ENCODE measurements at places on chromosomes 2 and 18.

DNA sequence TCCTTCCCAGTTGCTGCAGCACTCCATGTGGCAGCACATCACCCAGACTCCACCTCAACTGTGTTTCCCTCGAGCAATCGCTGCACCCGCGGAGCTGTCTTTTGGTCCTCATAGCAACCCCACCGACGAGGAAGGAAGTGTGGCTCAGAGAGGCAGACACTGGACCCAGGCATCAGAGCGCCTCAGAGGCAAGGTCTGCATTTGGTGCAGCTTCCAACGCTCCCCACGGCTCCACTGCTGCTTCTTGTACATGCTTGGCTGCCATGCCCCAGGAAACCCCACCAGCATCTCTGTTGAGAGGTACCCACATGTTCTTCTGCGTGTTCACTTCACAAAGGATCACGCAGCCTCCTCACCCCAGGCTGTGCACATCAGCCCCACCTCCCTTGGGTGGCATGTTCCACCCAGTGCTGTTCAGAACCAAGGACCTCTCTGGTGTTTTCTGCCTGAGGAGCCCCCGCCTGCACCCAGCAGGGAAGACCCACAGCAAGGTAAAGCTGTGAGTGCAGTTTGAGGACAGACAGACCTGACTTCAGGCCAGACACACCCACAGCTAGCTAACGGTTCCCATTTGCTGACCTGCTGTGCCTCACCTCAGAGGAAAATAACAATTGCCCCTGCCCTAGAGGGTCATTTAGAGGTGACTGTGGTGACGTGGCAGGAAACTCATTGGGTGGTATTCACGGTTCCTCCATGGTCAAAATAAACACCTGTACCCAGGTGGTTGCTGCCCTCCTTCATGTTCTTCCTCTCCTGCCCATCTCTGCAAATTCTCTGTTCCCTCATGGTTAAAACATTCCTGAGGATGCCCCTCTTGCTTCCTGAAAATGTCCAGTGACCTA lies 326.3 kb upstream of the MYT1L start:
- no peak for DNase-seq

DNA sequence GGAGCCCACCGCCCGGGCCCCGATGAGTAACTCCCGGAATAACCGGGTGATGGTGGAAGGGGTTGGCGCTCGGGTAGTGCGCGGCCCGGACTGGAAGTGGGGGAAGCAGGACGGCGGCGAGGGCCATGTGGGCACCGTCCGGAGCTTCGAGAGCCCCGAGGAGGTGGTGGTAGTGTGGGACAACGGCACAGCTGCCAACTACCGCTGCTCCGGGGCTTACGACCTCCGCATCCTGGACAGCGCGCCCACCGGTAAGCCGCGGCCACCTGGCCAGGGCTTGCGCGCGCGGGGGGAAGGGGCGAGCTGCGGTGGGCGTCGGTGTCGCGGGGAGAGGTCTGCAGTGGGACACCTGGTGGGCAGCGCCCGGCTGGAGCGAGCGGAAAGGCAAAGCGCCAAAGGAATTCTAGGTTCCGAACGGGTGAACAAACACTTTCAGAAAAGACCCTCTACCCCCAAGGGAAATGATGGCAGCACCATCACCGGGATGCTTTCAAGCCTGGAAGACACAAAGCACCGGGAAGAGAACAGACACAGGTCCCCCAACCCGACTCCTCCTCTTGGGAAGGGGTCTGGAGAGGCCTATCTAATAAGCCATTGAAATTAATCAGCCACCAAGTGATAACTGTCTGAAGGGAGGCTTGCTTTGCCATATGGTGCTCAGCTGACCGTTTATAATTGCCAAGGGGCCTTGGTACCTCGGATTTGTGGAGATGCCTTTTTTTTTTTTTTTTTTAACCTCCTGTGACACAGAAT lies 1.1 kb downstream of the MIB1 start:
- no peak for DNase-seq

DNA sequence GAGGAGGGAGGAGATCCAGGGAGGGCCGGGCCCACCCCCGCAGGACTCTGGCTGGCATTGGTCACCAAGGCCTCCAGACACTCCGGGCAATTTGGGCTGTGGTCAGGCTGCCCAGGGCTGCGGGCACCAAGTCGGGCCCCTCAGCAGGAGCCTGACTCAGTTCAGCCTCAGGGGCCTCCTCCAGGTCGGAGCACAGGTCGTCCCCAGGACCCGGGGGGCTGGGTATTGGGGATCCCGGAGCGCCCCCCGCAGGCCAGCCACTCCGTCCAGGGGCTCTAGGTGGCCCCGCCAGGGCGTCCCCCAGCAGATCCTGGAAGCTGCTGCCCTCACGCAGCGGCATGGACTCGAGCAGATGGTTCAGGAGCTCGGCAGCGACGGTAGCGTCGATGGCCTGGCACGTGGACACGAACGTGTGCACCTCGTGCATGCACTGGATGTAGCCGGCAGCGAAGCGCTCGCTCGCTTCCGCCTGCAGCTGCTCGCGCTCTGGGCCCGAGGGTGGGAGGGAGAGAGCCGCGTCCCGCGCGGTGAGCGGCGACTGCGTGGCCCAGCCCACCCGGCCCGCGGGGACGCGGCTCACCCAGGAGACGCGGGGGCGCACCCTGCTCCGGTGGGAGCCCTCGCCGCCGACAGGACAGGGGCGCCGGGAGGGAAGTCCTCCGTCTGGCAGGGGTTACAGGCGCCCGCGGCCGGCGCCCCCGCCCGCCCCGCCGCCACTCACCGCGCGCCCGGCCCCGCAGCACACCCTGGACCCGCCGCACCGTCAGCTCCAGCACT lies 884 bp downstream of the HES6 start:
- DNase-seq, result no peak

- DNase-seq, result no peak
Measured at GRCh38 chr2:4693266-4693665, 989.9 kb downstream of the DCDC2C start.

GRCh38 chr2:177353187-177353478 lies 39.4 kb upstream of the AGPS start:
- DNase-seq, result no peak

DNA sequence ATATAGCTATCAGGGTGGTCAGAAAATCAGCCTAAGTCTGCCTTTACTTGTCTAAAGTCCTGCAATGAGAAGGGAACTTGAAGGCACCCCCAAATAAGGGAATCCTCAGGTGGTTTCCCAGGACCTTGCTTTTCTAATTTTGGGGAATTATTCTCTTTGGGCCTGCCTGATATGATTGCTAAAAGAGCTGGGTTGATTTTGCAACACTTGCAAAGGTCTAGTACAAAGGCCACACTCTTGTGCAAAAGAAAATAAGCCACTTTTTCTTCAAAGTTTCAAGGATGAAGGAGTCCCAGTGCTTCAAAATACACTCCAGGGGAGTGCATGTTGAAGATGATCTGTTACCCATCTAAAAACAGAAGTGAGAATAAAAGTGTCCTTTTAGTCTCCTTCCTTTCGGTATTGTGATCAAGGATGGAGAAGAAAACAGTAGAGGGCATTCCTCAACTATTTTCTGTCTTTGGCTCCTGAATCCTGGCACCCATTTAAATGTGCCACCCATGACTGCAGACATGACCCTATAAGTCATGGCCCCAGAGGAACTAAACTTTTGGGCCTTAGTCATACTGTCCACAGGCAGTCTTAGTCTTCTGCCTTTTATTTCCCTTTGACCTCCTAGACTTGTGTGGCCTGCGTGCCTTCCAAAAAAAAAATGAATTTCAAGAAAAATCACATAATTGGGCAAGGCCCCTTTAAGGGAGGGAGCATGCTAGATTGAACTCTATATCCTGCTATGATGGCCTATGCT lies 5.1 kb downstream of the SULT1C3 start:
- DNase-seq, result no peak

DNA sequence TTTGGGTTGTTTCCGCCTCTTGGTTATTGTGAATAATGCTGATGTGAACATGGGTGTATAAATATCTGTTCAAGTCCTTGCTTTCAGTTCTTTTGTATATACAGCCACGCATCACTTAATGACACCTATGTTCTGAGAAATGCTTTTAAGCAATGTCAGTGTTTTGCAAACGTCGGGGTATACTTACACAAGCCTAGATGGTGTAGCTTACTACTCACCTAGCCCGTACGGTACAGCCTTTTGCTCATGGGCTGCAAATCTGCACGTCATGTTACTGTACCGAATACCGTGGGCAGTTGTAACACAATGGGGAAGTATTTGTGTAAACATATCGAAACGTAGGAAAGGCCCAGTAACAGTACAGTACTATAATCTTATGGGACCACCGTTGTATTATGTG lies 12.4 kb downstream of the RALB start:
- DNase-seq, result no peak

- DNase-seq, result no peak
Measured at GRCh38 chr2:239660390-239661230, 259.8 kb upstream of the HDAC4 start.

DNA sequence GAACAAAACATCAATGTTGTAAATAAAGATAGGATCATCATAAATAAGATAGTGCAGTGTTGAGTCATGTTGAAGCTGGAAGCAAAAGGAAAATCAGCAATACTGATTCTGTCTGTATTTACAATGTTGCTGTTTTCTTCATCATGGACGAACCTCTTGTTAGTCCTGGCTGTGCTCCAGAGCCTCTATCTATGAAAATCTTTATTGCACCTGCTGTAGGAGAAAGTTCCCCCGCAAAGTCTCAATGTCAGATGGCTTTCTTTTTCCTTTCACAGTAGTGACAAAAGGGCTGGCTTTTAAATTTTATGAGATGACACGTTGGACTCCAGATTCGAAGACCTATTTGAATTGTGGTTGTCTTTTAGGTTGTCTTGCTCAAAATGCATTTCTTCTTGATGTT lies 98.5 kb upstream of the LRRTM1 start:
- no peak for DNase-seq

DNA sequence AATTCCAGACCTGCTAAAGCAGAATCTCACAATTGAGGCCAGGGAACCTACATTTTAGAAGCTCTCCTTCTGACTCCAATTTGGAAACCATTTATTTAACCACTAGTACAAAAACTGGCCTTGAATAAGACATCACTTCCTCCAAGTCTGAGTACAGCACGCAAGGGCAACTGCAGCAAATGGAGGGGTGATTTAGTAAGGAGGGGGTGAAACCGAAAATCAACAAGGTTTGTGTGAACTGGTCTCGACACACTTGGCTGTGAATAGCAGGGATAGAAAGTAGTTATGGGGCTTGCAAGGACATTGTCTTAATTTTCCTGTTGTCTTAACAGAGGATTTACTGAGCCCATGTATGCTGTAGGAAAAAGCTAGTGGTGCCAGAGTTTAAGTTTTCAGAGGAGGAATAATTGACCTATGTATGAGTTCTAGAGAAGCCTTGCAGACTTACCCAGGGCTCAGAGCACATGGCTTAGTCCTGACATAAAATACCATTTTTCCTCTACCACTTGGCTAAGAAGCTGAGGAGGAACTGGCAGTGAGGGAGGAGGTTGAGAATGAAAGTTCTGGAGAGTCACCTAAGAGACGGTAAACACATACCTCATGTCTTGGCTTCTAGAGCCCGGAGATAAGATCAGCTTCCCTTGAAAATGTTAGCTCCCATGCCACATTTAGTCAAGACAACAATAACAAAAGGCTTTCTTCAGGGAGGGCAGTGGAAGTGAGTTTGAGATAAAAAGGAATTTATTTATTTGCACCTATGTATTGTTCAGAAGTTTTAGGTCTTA lies 114.8 kb downstream of the SMAD2 start:
- no peak for DNase-seq

DNA sequence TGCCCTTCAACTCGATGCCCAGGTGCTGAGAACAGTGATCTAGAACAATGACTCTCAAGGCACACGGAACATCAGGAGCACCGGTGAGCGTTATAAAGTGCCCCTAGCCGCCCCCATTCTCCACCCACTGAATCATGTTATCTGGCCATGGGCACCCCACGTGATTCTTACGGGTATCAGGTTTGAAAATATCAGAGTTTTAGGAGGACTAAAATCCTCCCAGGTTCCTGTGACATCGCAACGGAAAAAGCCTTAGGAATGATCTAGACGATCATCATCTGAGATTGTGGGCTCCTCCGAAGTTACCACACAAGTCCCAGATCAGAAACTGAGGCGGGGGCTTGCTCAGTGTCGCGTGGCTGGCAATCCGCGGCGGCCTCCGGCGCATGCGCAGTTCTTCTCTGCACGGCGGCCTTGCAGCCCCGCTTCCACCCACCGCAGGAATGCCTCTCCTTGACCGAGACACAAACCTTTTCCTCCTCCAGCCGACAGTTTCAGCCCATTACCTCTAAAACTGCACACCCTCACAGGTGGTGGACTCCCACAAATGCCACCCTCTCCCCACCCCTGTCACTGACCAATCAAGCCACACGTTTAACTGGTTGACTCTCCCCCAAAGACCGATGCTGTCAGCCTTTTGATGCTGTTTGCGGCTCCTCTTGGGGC lies 5.8 kb upstream of the MRPL33 start:
- DNase-seq, result no peak

DNA sequence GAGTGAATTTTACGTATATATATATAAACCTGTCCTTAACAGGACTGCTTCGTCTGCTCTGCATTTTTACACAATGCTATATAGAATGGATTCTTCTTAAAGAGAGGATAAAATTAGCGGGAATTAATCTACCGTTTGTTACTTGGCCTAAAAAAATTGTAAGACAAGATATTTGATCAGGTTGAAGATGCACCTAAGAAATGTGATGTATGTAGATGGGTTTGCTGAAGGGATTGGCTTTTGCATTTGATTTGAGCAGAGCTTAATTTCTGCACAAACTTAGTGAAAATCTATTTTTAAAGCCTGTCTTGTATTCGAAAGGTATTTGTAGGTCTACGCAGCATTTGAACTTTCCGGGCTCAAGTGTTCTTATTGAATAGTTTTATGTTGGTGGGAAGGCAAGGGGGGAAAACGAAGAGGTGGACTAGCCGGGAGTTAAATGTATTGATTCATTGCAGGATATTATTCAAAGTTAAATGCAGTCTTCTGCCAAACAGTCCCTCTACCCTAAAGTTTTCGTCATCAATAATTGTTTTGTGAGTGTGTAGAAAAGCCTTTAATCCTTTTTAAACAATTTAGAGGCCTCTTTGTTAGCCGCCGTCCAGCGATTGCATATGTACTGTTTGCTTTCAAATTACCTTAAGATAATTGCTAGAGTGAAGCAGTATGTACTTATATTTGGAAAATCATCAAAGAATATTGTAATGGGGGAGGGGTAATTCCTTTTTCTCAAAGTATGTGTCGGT lies 1.2 kb downstream of the PPP1CB start:
- DNase-seq, result no peak

DNA sequence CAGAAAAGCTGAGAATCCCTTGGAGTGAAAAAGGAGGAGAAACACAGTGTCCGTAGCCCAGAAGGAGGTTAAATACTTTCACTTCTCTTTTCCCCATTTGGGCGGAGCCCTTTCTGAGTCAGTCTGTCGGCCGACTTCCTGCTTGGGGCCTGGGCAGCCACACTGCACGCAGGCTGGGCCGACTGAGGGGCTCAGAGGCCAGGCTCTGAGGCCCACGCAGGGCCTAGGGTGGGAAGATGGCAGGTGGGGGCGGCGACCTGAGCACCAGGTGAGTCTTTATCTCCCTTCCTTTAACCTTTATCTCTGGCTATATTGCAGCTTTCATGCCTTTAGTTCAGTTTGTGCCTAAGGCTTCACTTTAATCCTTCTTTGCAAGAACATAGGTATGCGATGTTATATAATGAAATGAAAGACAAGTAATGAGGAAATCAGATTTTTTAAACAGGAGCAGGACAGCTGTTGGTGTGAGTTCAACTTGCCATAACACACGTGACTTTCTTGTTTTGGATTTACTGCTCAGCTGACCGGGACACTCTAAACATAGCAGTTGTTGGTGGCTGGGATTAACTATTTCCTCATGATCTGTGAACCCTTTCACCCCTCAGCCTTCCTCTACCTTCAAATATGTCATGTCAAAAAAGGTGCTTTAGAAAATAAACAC lies at the start of gene SP100:
SP100 (plus strand) TSS at position 141 of the 661 bp plus-strand sequence; CDS start at position 237, 96 bp downstream.
- no peak for DNase-seq
